Body of pancreas (tissue), 4 donors: ENCODE measurements at places on chromosomes 2 and 18. TPM values are rescaled to one million over a fixed set of nuclear protein-coding genes. Genes with fewer than 3 reads are reported as not detected.
A peak's percentile ranks its signal among the peaks of the same experiment; 100 is the strongest.

DNA sequence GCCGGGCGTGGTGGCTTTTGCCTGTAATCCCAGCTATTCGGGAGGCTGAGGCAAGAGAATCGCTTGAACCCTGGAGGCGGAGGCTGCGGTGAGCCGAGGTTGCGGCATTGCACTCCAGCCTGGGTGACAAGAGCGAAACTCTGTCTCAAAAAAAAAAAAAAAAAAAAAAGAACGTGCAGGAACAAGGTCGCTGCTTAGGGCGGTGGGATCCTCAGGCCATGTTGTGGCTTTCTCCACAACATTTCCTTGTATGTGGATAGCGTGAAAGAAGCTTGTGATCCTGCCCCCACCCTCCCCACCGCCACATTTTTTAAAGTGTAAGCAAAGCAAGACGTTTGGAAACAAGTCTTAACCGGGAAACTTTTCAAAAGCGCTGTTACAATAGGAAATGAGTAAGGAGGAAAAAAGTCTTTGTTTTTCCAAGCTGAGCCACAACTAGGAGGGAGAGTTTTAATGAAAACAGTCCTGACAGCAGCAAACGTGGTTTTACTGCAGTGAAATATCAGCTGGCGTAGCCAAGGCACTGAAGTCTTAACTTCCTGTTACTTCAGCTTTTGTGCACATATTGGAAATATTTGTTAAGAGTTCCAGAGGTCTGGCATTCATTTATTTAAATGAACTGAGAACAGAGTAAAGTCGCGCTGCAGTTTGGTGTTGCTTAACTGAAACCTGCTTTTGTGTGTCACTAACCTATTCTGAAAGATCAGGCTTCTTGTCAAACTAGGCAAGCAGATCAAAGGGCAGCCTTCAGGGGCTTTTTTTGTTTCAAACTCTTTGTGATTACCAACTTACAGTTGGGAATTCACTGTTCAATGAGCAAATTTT is 3.8 kb downstream of the TGIF1 start:
- peak overlapping the region; percentile 95 for H3K27ac ChIP-seq
- peaks cover 58% of the 10 kb centered on the region for H3K4me1 ChIP-seq
- no peak overlapping the region for H3K4me3 ChIP-seq
- peak; percentile 26 for DNase-seq

DNA sequence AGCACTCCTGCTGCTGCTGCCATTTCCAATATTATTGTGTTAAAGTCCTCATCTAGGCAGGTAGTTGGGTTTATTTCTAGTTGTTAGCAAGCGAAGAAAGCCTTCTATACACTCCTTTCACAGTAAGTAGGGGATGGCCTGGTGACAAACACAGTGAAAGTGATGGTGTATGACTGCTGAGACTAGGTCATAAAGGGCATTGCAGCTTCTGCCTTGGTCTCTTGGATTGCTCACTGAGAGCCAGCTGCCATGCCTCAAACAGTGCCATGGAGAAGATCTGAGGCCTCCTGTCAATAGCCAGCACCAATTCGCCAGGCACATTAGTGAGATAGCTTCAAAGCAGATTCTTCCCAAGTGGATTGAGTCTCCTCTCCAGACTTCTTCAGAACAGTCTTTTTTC is 27.6 kb upstream of the MSTN start:
- no peak for DNase-seq
- H3K27ac ChIP-seq: no peak overlapping the region
- no peaks in the 10 kb centered on the region for H3K36me3 ChIP-seq
- H3K27me3 ChIP-seq: no peaks in the 10 kb centered on the region

NIFK gene
- 20.8 TPM for total RNA-seq

DNA sequence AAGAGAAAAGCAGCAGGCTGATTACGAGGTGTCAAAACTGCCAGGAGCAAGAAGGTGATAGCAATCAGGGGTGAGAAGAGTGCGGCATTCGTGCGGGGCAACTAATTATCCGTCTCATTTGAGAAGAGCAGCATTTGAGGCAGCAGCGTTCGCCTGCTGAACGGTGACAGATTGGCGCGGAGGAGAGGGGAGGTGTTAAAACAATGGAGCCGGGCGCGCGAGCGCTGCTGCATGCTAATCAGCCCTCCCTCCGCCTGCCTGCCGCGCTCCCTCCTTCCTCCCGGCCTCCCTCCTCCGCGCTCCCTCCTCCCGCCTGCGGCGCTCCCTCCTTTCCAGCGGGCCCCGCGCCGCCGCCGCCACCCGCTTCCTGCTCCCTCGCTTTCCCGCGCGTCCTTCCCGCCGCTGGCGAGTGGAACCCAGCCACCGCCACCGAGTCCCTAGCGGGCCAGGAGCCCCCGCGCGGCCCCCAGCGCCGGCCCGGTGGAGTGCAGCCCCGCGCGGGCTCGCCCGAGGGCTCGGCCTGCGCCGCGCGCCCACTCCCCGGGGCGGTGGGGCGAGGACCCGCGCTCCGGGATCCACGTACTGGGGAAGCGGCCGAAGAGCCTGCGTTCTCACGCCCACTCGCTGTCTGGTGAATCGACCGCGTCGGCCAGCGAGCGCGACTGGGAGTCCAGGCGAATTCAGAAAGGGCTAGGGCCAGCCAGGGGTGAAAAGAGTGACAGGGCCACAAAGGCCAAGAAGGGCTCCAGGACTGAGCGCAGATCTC is 69.5 kb upstream of the PSMD14 start:
- H3K27ac ChIP-seq: peak overlapping the region; percentile 58
- H3K27me3 ChIP-seq: no peaks in the 10 kb centered on the region
- peak overlapping the region; percentile 18 for H3K4me3 ChIP-seq
- peaks cover 13% of the 10 kb centered on the region for H3K4me1 ChIP-seq

DNA sequence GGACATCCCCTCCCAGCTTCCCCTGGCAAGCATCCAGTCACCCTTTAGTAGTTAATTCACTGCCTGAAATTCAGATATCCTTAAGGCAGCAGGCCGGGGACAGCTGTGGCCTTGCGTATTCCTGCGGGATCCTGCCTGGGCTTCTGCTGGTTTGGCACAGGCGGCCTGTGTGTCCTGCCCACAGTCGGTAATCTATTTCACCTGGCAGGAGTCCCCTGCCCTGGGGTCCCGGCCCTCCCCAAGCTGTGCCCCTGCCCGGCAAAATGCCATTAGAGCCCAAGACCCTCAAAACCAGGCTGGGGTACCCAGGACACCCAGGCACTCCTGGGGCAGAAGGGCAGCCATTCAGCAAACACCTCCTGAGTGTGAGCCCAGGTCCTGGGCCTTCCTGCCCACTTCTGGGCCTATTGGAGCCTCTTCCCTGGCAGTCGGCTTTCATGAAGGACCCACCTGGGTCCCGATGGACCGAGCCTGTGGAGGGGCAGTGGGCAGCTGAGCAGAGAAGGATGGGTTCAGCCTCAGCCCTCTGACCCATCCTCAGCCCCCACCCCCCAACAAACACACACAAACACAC is 11.6 kb downstream of the CROCC2 start:
- H3K27me3 ChIP-seq: no peaks in the 10 kb centered on the region
- H3K4me3 ChIP-seq: no peak overlapping the region
- no peaks in the 10 kb centered on the region for H3K36me3 ChIP-seq
- peaks cover 12% of the 10 kb centered on the region for H3K4me1 ChIP-seq
- peak; percentile 9 for DNase-seq
- no peak overlapping the region for H3K27ac ChIP-seq

RGPD5 gene
- 25.7 TPM for total RNA-seq
